ENCODE measurements at places on chromosomes 3 and 15.

- no peak for DNase-seq
Observed at GRCh38 chr3:21544076-21544462, 206.9 kb downstream of the ZNF385D start.

DNA sequence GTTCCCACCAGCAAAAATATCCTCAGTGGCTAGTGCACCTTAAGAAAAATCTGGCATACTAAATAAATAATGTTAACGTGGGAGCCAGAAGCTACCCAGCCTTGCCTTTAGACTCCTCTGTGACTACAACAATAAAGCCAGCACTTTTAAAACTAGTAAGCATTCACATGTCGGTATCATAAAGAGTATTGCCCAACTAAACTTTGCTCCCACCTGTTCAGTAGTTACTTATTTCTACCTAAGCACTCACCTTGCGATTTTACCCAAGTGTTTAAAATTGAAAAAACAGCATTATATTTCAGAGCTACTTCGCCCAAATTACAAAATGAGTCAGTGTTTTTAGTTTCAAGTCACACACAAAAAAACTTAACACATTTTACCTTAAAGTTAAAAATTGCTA lies 12.8 kb downstream of the ALDH1L1 start:
- no peak for DNase-seq

- no peak for DNase-seq
Observed at GRCh38 chr15:47661661-47662180, 55.6 kb upstream of the SEMA6D start.

GRCh38 chr3:16309558-16309957 lies 44.5 kb downstream of the OXNAD1 start:
- no peak for DNase-seq

DNA sequence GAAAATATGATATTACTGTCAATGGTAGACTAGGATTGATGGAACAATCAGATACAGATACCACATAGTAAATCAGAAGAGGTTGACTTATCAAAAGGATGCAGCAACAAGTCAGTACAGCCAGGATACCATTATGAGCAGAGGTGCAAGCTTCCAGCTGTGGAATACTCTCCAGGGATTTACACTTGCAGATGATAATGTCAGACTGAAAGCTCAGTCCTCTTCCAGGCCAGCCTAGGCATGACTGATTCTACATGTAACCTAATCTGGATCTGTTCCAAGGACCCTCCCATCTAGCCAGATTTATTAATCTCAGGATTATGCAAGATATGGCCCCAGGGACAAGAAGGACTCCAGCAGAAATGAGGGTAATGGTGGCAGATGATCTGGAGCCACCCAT lies 8.2 kb downstream of the FILIP1L start:
- no peak for DNase-seq

GRCh38 chr15:48147358-48147757 lies 26.6 kb downstream of the SLC24A5 start:
- no peak for DNase-seq

DNA sequence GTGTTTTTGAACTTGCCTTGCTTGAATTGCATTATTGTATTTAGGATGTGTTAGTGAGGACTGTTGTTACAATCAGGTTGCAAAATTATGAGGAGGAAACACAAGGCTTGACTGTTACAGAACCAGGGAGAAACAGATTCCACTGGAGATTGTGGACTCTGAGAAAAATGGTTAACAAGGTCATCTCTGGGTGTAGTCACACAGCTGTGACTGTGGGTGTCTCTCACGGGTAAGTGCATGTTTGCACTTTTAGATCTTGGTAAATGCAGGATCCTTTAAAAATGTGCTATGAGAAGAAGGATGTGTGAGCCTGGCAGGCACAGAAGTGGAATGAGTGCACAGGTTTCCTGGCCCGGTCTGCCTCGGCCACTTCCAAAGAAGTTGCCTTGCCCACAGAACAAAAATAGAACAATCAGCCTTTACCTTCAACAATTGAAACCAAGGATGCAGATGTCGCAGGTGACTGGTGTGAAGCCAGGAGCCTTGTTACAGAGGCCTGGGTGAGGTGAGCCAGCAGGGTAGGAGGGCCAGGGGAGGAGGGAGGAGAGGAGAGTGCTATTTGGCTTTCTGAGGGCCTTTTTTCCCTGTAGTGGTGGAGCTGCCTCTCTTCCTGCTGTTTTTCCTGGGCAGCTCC lies 68.0 kb downstream of the ABHD5 start:
- DNase-seq: no peak

- no peak for DNase-seq
Observed at GRCh38 chr3:160450846-160451245, 1.3 kb upstream of the TRIM59 start.

- DNase-seq: no peak
Observed at GRCh38 chr3:101898752-101899169, 49.4 kb downstream of the NFKBIZ start.

- DNase-seq: no peak
Observed at GRCh38 chr3:9808345-9809037, 1.6 kb upstream of the TTLL3 start.

GRCh38 chr3:57958642-57959422 lies 49.4 kb upstream of the FLNB start:
- no peak for DNase-seq

DNA sequence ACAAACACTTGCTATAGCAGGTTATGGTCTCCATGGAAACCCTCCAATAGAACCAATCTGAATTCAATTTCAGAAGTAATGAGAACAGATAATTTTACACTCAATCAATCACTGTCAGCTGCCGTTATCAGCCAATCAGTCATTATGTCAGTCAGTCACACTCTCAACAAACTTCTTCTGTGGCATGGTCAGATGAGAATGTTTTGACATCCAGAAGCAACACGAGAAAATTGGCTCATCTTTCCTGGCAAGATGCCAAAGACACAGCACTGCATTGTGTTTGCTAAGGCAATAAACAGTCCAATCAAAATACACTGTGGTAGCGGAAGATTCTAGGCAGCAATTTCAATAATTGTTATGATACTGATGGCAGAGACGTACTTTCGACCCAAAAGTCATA lies 190.7 kb downstream of the RORA start:
- no peak for DNase-seq

- DNase-seq: no peak
Observed at GRCh38 chr15:85497172-85497569, 116.8 kb downstream of the AKAP13 start.

GRCh38 chr3:19972054-19972453 lies 25.2 kb downstream of the RAB5A start:
- no peak for DNase-seq

DNA sequence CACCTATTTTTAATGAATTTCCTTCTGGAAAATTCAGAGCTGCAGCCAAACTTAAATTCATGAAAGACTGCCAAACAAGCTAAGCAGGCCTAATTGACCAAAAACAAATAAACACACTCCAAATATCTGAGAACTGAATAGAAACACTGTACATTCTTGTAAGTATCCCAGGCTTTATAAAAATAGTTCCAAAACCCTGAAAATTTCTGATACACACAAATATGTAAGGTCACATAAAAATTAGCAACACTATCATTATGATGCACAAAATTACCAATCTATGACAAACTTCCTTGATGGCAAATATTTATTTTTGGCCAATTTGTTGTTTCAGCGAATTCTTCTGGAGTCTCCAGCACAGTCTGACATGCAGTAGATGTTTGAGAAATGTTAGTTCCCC lies 117.9 kb upstream of the UBE2E2 start:
- DNase-seq: no peak

DNA sequence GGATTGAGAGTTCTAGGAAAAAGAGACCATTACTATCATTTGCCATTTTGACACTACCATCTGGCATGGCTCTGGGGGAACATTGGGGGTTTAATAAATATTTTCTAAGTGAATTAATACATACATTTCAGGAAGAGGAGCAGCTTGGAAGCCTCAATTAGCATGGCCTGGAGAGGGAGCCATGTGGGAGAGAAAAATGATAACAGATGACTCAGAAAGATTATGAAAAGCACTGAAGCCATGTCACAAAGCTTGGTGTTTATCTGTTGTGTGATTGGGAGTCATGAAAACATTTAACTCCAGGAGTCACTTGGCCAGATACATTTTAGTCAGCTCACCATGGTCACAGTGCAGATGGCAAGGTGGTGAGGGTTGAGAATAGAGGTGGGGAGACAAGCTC lies 121.0 kb downstream of the SSR3 start:
- DNase-seq: no peak

- DNase-seq: no peak
Observed at GRCh38 chr3:187130346-187131066, 8.8 kb downstream of the RPL39L start.

- no peak for DNase-seq
Observed at GRCh38 chr3:99551520-99551919, 86.9 kb upstream of the COL8A1 start.

DNA sequence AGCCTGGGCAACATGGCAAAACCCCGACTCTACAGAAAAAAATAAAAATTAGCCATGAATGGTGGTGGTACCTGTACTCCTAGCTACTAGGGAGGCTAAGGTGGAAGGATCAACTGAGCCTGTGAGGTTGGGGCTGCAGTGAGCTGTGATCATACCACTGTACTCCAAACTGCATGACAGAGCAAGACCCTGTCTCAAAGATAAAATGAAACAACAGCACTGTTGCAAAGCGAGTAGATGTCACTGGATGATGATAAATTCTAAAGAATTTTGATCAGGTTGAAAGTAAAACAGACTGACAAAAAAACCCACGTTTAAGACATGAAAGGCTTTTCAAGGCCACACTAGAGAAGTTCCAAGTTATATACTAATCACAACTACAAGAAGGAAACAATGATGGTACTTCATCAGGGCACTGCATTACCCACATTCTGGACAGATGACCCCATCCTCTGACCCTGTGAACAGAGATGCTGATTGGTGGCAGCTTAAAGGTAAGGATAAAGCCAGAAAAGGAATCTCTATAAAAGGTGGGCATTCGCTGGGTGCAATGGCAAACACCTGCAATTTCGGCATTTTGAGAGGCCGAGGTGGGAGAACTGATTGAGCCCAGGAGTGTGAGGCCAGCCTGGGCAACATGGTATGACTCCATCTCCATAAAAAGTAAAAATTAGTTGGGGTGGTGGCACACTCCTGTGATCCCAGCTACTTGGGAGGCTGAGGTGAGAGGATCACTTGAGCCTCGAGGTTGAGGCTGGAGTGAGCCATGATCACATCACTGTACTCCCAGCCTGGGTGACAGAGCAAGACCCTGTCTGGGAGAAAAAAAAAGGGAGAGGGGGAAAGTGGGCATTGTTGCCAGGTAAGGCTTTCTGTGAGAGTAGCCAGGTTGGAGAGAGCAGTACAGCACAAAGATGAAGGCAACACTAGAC lies 59.2 kb downstream of the TBL1XR1 start:
- no peak for DNase-seq

- no peak for DNase-seq
Observed at GRCh38 chr3:195259154-195259474, 11.8 kb downstream of the XXYLT1 start.

DNA sequence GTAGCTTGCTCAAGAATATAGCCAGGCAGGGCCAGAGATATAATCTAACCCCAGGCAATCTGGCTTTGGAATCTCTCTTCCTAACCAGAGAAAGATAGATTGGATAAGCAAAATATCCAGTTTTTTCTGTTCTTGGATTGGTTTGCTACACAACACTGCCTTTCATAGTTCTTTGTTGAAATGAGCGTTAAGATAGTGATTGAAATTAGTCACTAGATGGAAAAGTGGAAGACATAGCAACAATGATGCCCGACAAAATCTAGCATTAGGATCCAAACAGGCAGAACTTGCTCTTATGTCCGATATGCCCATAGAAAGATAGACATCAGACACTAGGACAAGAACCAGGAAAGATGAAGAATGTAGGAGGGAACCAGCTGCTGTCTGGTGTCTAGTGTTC lies 77.3 kb upstream of the COL8A1 start:
- DNase-seq: no peak

- DNase-seq: no peak
Observed at GRCh38 chr3:10228248-10228950, 19.9 kb upstream of the TATDN2 start.

GRCh38 chr3:123961508-123961856 lies 453 bp upstream of the CCDC14 start:
- DNase-seq: no peak

GRCh38 chr3:145698749-145699148 lies 462.2 kb downstream of the PLOD2 start:
- no peak for DNase-seq

GRCh38 chr15:64842986-64843561 lies 1.4 kb downstream of the PLEKHO2 start:
- peak; percentile 32 for DNase-seq

GRCh38 chr15:100114100-100114499 lies 227.7 kb downstream of the ADAMTS17 start:
- DNase-seq: no peak

DNA sequence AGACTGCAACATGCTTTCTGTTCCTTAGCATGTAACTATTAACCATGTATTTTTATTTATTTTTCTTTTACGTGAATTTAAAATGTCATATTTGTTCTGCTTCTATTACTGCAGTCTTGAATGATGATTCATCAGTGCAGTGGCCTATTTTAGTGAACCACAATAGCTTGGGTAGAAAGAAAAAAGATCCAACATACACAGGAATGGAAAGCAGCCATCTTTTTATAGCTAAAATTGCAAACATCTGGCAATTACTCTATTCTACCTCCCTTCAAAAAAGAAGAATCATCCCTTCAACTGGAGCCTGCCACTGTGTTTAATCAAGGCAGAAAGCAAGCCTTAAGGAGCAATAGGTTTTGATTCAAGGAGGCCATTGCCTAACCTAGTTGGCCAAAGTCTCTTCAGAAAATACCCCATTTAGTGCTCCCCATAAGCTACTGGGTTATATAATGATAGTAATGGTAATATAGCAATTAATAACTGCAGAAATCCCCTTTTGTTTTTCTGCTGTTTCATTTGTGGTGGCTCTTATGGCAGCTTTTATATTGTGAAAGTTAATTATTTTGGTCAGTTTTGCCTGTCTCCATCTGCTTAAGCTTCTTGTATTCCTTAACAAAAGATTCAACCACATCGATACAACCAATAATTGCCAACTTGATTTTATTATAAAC lies 267.3 kb downstream of the LPP start:
- DNase-seq: no peak

DNA sequence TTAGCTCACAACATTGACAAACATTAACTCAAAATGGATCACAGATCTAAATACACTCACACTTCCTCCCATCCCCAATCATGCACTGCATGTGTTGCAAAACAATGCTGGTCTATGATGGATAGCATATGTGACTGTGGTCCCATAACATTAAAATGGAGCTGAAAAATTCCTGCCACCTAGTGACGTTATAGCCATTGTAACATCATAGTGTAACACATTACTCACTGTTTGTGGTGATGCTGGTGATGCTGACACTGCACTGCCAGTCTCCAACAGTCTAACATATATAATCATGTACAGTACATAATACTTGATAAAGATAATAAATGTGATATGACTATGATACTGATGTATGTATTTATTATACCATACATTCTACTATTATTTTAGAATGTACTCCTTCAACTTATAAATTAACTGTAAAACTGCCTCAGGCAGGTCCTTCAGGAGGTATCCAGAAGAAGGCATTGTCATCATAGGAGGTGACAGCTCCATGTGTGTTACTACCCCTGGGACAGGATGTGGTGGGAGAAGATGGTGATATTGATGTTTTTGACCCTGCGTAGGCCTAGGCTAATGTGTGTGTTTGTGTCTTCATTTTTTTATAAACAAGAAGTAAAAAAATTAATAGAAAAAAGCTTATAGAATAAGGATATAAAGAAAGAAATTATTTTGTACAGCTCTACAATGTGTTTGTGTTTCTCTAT lies 41.3 kb downstream of the TXNRD3 start:
- no peak for DNase-seq

- no peak for DNase-seq
Observed at GRCh38 chr3:64352639-64352992, 127.3 kb upstream of the PRICKLE2 start.
